Right lobe of liver (tissue), 6 donors: ENCODE measurements at places on chromosomes 12 and 14.

DNA sequence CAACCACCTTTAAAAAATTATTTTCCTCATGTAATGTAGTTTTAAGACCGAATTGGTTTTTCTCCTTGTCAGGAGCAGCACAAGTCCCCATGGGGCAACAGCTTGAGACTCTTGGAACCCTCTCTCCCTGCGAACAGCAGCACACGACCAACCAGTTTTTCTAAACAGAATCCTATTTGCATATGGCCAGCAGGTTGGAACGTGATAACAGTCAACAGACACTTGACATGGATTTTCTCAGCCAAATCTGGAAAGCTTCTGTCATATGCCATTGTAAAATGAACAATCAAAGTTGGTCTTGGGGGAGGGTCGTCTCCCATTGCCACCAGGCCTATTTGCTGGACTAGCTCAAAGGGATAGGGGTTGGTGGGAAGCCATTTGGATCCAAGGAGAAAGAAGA is 1915.0 kb upstream of the FLRT2 start:
- DNase-seq = no peak

GRCh38 chr12:67078957-67079356 is 190.2 kb upstream of the CAND1 start:
- no peak for DNase-seq

DNA sequence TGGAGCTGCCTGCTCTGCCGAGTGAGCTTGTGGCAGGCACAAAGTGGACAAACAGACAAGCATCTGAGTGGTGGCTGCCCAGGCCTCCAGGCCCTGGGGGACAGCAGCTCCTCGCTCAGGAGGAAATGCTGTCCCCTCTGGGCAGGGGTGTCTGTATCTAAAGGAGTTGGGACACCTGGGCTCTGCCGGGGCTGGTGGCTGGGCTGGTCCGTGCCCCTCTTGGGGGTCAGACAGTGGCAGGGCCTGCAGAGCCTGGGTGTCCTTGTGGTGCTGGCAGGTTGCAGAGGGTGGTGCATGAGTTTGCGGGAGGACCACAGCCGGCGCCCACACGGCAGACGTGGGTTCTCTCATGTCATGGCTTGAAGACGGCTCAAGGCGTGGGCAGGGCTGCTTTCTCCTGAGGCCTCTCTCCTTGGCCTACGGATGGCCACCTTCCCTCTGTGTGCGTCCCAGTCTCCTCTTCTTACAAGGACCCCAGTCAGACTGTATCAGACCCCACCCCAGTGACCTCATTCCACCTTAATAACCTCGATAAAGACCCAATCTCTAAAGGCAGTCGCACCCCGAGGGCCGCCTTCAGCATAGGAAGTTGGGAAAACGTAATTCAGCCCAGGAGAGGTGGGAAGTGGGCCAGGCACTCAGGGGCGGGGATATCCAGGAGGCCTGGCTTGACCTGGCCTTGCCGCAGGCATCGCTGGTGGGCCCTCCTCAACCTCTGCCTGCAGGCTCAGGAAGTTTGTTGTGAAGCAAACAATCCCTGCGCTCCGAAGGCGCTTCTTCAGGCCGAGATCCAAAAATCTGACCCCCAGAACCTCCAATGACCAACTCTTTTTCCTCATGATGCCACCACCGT is 110.0 kb downstream of the KIF26A start:
- DNase-seq = no peak

DNA sequence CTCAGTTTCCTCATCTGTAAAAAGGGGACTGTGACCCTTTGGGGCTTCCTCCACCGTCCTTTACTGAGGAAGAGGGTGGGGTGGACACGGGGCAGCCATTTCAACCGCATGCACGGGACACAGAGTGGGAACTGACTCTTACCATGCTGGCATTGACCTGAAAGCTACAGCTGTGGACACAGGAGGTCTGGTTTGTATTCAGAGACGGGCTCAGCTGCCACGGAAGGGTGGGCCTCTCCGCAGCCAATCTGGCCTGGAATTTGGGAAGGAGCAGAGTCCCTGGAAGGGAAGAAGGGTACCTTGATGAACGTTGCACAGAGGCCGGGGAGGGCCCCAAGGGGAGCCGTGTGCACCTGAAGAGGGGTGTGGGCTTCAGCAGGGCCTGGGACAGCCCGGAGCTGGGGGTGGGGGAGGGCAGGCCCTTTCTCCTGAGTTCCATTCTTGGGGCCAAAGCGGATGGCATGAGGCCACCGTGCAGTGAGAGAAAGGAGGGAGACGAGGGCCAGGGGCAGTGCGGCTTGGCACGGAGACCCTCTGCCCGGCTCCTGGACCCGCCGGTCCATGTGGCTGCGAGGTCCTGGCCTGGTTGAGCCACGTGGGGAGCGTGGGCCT is 14.5 kb downstream of the TNFAIP2 start:
- DNase-seq = no peak

DNA sequence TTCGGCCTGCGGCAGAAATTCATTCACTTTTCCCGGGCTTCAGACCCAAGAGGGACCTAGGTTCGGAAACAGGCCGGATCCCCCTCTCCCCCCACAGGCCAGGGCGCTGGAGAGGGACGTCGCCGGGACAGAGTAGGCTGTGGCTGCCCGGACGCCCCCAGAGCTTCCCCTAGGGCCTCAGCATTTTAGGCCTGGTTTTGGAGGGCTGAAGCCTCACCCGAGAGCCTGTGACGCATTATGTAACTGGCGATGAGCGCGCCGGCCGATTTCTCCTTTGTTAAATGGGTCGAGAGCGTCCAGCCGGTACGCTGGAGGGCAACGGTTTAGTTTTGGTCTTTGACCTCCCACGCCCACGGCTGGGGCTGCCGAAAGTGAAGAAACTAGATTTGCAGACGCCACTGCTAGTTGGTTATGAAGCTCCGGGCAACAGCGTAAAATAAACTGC is 657 bp downstream of the PEBP1 start:
- DNase-seq = peak; percentile 91

DNA sequence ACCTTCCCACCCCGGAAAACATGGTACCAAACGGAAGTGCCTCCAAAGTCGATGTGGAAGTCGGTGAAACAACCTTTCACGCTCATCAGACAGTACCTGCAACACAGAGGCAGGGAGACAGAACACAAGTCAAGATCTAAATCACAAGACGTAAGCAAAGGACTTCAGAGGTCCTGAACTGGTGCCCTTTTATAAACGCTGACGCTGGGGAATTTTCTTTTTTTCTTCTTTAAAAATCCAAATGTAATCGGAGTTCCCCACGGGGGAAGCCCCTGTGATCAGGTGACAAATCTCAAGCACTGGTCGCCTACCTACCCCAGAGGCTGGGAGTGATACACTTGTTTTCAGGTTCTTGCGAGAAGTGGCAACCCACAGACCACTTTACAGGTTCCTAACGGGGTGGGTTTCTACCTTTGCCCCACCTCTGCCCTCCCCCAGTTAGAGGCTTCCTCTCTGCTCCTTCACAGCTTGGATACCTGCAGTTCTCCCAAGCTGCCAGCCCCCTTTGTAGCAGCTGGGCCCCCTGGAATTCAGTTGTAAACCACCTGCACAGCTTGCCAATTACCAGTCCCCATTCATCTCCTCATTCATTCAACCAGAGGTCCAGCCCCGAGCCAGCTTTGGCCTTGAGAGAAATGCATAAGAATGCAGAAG is 46.2 kb downstream of the KDM2B start:
- DNase-seq = no peak

DNA sequence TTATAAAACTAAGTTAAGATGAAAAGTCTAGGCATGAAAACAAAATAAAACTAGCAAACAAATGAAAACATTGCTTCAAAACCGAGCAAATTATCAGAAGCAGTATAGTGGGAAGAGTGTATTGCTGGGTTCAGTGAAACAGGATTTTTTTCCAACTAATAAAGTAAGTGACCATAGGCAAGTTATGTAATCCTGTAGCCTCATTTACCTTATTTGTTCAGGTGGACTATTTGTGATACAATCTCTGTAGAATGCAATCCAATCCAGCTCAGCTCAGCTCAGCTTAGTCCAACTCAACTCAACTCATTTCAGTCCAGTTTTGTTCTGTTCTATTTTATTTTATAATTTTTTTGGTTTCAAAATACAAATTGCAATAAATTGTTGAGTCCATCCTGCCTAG is 276.7 kb upstream of the LRIG3 start:
- DNase-seq = no peak

GRCh38 chr14:81348061-81348460 is 52.1 kb downstream of the STON2 start:
- DNase-seq = no peak

DNA sequence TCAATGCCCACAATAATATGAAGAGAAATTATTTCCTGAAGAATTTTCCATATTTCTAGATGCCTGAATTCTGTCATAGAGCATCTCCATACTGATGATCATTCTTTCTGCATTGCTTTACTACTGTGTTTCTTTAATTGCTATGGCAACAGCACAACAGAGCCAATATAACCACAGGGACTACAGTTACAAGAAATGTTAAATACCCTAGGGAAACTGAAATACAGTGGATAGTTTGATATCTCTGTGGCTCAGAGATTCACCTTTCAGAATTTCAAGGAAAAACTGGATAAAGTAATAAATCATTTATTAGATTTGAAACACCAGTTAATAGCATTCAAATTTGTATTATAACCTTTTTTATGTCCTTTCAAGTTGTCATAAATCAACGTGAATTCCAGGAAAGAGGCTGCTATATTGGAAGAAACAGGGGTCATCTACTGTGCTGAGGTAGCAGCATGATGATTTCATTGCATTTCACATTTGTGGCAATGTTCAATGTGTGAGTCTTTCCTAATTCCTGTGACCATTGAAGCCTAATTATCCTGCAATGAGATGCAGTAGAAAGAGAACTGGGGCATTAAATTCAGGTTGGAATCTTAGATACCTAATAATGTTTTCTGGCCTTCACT is 267.1 kb downstream of the LRFN5 start:
- DNase-seq = no peak

DNA sequence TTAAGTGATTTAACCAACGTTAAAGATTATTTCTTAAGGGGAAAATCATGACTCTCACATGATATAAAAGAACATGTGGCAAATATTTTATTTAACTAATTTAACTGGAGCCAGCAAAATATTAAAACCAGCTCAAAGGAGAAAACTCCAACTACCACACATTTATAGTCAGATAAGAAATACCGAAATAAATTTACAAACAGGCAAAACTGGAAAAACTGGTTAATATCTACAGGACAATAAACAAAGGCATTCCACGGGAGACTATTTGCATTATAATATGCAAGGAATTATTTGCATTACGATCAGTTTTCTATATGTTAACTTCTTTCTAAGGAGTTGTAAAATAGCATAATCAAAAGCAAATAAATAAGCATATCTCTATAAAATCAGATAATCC is 13.8 kb upstream of the BCL2L14 start:
- DNase-seq = no peak

GRCh38 chr14:87732562-87732961 is 260.4 kb downstream of the GALC start:
- DNase-seq = no peak

GRCh38 chr12:75960954-75961661 is 70.5 kb downstream of the PHLDA1 start:
- no peak for DNase-seq

DNA sequence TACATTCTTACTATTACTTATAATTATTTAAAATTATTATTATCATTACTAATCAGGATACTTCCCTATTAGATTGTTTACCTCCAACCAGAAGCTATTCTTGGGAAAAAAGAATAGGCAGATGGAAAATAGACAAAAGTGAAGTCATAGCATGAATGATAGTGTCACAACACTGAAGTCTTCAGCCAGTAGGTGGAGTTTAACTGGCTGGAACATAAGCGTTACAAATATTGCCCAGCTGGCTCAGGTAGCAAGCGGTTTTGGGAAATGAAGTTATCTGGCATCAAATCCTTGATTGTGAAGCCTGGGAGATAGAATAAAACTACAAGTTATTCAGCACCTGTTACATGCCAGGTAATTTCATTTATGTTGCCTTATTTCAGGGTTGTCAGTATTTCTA is 762.9 kb downstream of the C12orf50 start:
- DNase-seq = no peak

- DNase-seq = no peak
Measured at GRCh38 chr12:132248453-132249167, 80.8 kb downstream of the GALNT9 start.

- DNase-seq = no peak
Measured at GRCh38 chr12:60992087-60992486, 1268.1 kb upstream of the USP15 start.

DNA sequence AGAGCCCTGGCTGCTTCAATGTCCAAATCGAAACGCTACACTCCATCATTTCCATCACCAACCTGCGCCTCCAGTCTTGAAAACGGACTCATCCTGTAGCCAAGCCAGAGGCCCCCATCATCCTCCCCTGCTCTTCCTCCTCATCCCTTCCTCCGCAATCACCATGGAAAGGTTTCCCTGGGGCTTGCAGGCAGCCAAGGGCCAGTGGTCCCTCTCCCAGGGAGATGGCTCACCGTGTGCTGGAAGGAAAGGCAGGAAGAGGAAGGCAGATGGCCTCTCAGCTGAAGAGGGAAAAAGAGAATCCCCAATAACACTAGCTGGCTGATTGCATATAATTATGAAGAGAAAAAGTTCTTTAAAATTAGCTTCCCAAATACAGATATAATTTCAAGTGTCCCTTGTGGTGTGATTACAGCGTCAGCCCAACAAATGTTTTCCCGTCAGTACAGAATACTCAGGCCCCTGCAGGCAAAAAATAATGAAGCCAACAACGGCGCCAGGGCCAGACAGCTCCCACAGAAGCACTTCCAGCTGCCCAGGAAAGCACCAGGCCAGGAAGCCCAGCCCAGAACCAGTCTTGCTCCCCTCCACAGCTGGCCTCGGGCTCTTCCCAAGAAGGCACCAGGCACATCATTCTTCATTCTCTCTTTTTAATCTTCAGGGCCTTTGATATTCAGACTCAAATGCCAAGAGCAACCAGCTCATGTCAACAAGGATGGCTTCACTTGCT is 24.7 kb downstream of the ITPK1 start:
- DNase-seq = no peak

- no peak for DNase-seq
Measured at GRCh38 chr14:104075530-104076151, 9.9 kb upstream of the ASPG start.

GRCh38 chr12:49776858-49777257 is 35.5 kb downstream of the TMBIM6 start:
- no peak for DNase-seq

GRCh38 chr12:27571463-27571862 is 47.5 kb downstream of the PPFIBP1 start:
- DNase-seq = no peak

DNA sequence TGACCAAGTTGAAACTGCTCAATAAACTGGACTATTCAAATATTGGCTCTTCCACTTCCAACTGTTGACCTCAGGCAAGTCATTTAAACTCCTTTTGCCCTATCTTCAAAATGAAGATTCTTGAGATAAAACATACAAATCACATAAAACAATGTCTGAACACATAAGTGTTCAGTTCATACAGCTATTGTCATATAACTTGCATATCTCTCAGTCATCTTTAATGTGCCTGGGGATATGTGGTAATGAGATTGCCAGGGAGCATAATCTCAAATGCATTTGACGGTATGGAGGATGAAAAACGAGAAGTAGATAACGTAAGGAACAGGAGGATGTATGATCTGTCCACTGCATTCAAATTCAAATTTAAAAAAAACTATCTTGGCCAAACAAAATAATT is 237.0 kb upstream of the DIO2 start:
- no peak for DNase-seq

GRCh38 chr12:21289698-21290097 is 45.0 kb downstream of the SLCO1A2 start:
- no peak for DNase-seq

GRCh38 chr14:34060651-34060999 is 109.8 kb upstream of the EGLN3 start:
- no peak for DNase-seq

- no peak for DNase-seq
Measured at GRCh38 chr14:39038542-39038941, 64.5 kb downstream of the SEC23A start.

- no peak for DNase-seq
Measured at GRCh38 chr12:58967561-58967960, 47.3 kb upstream of the LRIG3 start.

GRCh38 chr14:79658221-79658620 is 553.1 kb downstream of the DIO2 start:
- DNase-seq = no peak
